ENCODE measurements at places on chromosomes 13 and 19.

- DNase-seq, result no peak
Measured at GRCh38 chr19:40274585-40275544, 10.3 kb downstream of the AKT2 start.

DNA sequence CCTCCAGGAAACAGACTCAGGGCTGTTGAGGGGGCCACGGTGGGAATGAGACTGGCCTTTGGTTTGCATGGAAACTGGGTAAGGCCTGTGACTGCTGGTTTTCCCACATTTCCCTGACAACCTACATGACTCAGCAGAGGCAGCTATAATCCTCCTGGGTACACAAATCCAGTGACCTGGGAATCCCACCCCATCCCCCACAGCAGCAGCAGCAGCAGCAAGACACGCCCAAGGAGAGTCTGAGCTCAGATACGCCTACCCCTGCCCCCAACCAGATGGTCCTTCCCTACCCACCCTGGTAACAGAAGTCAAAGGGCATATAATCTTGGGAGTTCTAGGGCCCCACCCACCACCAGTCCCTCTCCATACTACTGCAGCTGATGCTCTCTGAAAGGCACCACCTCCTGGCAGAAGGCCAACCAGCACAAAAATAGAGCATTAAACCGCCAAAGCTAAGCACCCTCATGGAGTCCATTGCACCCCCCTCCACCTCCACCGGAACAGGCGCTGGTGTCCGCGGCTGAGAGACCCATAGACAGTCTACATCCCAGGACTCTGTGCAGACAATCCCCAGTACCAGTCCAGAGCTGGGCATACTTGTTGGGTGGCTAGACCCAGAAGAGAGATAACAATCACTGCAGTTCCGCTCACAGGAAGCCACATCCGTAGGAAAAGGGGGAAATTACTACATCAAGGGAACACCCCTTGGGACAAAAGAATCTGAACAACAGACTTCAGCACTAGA, 237.2 kb upstream of the SPRY2 start:
- no peak for DNase-seq

GRCh38 chr13:45742985-45743384, 40.9 kb downstream of the CBY2 start:
- no peak for DNase-seq

DNA sequence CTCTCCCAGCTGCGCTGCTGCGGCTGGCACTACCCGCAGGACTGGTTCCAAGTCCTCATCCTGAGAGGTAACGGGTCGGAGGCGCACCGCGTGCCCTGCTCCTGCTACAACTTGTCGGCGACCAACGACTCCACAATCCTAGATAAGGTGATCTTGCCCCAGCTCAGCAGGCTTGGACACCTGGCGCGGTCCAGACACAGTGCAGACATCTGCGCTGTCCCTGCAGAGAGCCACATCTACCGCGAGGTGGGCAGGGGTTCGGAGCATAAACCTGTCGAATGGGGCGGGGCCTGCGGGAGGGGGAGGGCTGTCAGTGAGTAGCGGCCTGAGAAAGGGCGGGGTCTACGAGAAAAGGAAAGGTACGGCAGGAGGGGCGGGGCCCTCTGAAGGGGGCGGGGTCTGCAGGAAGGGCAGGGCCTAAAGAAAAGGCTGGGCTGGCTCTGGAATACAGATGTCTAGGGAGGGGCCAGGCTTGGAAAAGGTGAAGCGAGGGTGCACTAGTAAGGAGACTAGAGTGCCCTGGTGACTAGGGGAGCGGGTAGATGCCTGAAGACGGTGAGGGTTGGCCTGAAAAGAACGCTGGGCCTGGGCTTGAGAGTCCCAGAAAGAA, 3.6 kb downstream of the CD37 start:
- no peak for DNase-seq

GRCh38 chr19:45440873-45441654, 17.3 kb upstream of the ERCC1 start:
- DNase-seq, result no peak

DNA sequence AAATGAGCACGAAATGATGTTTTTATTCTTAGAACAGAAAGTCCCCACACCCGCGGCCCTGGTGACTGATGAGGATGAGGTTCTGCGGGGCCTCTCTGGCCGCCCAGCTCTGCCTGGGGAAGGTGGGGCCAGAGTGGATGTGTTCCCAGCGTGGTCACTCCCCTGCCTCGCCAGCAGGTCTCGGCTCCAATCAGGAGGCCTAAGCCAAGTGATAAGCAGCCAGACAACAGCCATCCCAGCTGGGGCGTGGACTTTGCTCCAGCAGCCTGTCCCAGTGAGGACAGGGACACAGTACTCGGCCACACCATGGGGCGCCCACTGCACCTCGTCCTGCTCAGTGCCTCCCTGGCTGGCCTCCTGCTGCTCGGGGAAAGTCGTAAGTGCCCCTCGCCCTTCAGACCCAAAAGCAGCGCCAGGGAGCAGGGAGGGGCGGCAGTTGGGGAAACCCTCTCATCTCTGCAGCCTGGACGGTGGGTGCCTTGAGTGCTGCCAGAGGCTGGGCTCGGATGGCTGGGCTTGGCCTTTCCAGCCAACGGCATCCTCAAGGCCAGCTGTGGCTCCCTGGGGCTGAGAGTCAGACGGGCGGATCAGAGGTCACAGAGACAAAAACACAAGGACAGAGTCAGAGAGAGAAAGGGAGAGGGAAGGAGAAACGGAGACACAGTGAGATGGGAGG, at the start of gene F10:
F10 (plus strand) TSS at position 250 of the 676 bp plus-strand sequence; CDS start at position 307, 57 bp downstream.
- DNase-seq, result peak; percentile 41

- DNase-seq, result peak; percentile 79
Measured at GRCh38 chr19:48445606-48446481, at the start of gene GRWD1. Gene GRWD1 (plus strand): TSS chr19:48445983. CDS start chr19:48446006, 23 bp downstream.

DNA sequence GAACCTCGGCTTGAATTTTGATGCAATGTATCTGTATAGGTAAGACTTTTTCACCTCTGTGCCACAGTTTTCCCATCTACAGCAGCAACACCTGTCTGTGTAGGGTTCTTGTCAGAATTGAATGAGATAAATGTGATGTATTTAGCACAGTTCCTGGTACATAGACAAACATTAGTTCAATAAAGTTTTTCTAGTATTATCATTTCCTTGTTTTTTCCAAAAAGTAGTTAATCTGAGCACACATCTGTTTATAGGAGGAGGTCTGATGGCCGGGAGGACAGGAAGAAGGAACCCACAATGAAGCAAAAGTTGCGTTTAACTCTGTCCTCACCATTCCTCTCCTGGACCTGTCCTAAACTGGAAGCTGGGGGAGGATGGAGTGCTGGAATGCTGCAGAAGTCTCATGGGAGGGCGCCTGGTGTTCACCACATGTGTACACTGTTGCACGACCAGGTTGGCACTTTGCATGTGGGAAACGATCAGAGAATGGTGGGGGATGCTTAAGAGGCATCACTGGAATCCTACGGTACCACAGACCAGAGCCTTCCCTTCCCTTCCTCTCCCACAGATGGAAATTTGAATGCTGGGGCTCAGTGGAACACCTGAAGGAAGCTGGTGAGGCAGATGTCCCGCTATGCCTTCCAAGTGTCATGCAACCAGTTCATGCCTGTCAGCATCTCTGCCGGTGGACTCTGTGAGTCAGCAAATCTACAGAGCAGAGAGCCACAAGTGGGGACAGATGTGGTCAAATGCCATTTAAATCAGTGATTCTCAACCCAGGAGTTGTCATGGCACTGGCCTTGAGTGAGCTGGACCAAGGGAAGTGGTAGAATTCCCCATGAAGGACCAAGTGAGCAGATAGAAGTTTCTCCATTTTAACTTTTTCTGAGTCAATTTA, 315.6 kb downstream of the DLEU7 start:
- DNase-seq, result no peak

DNA sequence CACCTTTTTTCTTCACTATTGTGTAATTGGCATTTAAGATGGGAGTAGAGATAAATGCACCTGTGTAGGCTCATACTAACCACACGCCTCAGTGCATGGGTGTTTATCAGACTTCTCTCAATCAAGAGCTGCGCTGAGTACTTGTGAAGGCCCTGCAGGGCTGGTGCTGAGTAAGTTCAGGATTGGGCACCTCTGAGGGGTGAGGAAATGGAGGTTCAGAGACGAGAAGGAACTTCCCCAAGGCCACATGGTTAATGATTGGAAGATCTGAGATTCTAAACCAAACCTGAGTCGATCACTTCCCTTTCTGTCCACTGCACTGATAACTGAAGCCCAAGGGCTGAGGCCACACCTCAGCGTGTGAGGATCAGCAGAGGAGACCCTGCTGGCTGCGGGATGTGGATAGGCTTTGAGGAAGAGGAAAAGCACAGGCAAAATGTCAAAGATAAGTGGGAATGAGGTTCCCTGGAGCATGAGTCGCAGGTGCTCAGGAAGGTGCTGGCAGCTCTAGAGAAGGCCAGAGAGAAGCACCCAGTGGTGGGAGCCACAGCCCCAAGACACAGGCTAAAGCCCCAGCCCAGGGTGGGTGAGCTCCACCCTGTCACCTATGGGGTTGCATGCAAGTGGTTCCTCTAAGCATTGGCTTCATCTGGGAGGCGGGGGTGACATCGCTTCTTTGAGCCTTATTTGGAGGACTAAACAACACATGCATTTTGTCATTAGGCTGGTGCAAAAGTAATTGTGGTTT, 32.3 kb upstream of the GJB6 start:
- no peak for DNase-seq

- DNase-seq, result peak; percentile 18
Measured at GRCh38 chr19:9128171-9128570, 1.4 kb upstream of the OR7G3 start.

GRCh38 chr13:94009701-94010100, 469.8 kb downstream of the DCT start:
- DNase-seq, result peak; percentile 26

GRCh38 chr19:46946611-46947238, 72.9 kb upstream of the NPAS1 start:
- DNase-seq, result no peak

- DNase-seq, result no peak
Measured at GRCh38 chr13:60095300-60095699, 68.4 kb downstream of the DIAPH3 start.

- no peak for DNase-seq
Measured at GRCh38 chr13:33111414-33112110, 95.3 kb downstream of the KL start.

- no peak for DNase-seq
Measured at GRCh38 chr13:113890774-113891480, 27.1 kb upstream of the GAS6 start.

Measured in non-pigmented ciliary epithelial cell (primary cell).